ENCODE measurements at places on chromosomes 3 and 15. TPM values are rescaled to one million over a fixed set of nuclear protein-coding genes. Genes with fewer than 3 reads are reported as not detected.
A peak's percentile ranks its signal among the peaks of the same experiment; 100 is the strongest.

- DNase-seq = no peak
Measured at GRCh38 chr3:175837962-175838361, 978.8 kb downstream of the NAALADL2 start.

GRCh38 chr15:57947282-57947681, 118.2 kb downstream of the ALDH1A2 start:
- DNase-seq = no peak

GRCh38 chr15:98873441-98874218, 134.0 kb downstream of the PGPEP1L start:
- no peak for DNase-seq

GRCh38 chr3:40258064-40258463, 51.4 kb upstream of the EIF1B start:
- no peak for DNase-seq

DNA sequence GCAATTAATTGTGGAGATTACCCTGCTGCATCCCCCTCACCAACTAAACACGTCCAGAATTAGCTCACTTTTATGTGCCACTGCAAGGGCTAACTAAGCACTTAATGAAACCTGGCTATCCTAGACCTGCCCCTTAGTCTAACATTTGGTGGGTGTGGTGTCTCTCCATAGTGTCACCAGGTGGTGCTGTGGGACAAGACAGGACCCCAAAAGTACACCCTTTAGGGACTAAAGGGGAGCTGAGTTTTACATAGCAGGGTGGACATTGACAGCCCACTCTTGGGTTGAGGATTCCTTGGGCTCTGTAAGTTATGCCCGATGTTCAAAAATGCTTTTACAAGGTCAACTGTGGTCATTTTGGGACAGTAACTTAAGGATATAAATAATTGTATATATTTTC, 5.7 kb downstream of the DUT start:
- DNase-seq = no peak

DNA sequence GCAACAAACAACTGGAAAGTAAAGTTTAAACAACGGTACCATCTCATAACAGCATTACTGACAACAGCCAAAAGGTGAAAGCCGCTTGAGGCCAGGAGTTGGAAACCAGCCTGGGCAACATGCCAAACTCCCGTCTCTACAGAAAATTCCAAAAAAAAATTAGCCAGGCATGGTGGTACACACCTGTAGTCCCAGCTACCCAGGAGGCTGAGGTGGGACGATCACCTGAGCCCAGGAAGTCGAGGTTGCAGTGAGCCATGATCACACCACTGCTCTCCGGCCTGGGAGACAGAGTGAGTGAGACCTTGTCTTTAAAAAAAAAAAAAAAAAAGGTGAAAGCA, 4.4 kb downstream of the TNK2 start:
- DNase-seq = no peak

- no peak for DNase-seq
Measured at GRCh38 chr15:94041746-94042145, 189.6 kb upstream of the MCTP2 start.

- no peak for DNase-seq
Measured at GRCh38 chr3:20250786-20251185, 64.8 kb upstream of the SGO1 start.

DNA sequence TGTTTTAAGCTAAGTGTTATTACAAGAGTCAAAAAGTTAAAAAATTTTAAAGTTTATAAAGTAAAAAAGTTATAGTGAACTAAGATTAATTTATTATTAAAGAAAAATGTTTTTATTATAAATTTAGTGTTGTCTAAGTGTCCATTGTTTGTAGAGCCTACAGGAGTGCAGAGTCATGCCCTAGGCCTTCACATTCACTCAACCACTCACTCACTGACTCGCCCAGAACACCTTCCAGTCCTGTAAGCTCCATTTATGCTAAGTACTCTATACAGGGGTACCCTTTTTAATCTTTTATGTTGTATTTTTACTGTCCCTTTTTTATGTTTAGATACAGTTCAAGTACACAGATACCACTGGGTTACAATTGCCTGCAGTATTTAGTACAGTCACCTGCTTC, 37.2 kb downstream of the EEFSEC start:
- no peak for DNase-seq

DNA sequence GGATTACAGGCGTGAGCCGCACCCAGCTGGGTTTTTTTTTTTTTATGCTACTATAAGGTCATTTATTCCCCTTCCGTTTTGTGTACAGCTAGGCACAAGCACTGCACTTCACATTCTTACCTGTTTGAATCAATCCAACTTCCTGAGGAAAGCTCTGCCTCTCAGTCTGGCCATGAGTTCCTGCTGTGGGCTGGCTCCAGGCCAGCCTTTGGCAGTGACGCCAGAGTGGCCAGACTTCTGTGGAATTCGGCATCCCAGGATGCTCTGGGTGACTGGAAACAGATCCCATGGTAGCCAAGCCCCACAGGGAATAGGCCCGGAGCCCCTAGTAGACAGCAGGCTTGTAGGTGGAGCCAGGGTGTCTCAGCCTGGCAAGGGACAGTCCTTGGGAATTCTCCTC, 21.5 kb upstream of the TIMP4 start:
- DNase-seq = peak; percentile 76

DNA sequence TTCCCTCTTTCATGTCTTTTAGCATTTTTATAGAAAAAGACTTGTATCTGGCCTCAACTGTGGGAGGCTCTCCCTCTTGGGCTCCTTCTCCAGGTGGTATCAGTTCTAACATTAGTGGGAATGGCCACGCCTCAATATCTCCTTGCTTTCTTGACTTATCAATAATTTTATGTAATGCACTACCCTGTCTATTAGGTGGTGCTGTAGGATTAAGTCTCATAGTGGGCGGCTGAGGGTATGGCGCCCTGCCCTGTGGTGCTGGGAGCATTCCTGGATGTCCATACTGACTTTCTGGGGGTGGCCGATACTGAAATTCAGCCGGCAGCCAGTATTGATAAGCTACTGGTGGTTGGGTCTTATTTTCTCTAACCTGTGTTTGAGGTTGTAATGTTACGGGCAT, 8.7 kb upstream of the RPUSD3 start:
- no peak for DNase-seq

DNA sequence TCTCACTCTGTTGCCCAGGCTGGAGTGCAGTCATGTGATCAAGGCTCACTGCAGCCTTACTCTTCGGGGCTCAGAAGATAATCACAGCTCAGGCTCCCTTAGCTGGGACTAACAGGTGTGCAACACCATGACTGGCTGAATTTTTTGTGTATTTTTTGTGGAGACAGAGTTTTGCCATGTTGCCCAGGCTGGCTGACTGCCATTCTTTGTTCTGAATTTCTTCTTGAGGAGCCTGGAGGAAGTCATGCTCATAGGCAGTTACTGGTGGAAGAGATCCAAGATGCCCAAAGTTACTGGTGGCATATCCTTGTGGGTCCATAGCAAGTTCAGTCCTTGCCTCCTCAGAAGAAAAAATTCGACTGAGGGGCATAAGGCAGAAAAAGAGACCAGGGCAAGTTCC, 16.6 kb upstream of the UBP1 start:
- DNase-seq = no peak

DNA sequence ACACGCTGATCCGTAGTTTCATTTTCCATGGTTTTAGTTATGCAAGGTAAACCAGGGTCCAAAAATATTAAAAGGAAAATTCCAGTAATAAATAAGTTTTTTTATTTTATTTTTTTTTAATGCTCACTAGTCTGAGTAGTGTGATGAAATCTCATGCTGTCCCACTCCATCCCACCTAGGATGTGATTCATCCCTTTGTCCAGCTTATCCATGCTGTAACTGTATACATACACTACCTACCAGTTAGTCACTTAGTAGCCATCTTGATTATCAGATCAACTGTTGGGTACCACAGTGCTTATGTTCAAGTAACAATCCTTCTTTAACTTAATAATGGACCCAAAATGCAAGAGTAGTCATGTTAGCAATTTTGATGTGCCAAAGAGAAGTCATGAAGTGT, 75.2 kb downstream of the ESYT3 start:
- no peak for DNase-seq

GRCh38 chr3:73213896-73214295, 152.4 kb downstream of the EBLN2 start:
- no peak for DNase-seq

DNA sequence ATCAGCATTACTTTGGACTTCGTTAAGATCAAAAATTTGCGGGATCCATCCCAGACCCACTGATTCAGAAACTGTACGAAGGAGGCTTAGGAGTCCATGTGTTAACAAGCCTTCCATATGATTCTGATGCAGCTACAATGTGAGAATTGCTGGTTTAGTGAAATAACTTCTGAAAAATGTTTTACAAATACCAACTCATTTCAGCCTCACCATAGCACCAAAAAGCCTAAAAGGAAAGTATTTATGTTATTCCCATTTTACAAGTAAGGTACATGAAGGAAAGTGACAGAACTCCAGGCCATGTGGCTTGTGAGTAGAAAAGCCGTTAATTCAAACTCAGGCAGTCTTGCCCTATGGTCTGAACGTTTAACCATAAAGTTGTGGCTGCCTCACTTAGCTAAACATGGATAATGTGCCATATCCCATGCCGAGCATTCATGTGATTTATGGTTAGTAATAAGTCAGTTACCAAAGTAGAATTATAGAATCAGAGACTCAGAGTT, 1.5 kb upstream of the IGSF10 start:
- no peak for DNase-seq

DNA sequence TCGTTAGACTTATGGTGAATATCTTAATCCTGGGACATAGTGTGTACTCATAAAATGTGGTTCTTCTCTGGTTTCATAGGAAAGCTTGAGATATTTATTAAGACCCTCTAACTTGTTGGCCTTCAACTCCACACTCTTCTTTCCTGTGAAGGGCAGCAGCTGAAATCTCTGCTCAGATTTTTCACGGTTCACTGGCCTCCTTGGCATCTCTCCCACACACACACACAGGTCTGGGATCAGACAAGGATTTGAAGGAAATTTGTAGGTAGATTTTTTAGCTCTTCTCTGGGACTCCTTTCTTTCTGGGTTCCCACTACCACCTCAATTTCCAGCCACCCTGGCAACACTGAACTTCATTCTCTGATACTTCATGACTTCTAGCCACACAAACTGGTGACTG, 70.2 kb downstream of the MYRIP start:
- no peak for DNase-seq

DNA sequence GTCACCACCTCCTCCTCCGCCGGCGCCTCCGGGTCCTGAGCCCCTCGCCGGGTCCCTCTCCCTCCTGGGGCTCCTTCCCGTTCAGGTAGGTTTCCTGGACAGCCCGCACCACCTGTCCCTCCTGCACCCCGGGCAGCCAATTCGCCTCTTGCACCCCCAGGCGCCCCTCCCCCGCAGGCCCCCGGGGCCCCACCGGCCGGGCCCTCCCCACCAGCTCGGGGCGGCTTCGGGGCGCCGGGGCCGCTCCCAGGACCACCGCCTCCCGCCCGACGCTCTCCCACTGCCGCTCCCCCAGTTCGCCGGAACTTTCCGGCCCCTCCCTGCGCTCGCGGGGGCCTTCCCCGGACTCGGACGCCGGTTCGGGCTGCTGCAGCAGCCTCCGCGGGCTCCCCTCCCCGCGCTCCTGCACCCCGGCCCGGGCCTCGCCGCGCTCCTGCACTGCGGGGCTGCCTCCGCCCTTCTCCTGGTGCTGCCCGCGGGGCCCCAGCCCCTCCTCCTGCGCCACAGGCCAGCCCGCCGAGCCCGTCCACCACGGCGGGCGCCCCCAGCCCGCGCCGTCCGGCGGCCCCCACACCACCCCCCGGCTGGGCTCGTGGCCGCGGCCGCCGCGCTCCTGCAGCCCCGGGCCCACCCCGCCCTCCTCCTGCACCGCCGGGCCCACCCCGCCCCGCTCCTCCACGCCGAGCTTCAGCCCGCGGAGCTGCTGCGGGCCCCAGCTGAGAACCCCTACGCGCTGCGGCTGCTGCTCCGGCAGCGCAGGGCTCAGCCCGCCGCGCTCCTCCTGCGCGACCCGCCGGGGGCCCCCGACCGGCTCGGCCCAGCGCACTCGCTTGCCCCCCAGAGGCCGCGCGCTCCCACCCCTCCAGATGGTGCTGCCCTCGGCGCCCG, 587 bp upstream of the TNK2 start:
- peak; percentile 43 for DNase-seq

- no peak for DNase-seq
Measured at GRCh38 chr15:80850941-80851451, 71.8 kb downstream of the CEMIP start.

- DNase-seq = no peak
Measured at GRCh38 chr3:137760341-137761098, 3.6 kb upstream of the SOX14 start.

DNA sequence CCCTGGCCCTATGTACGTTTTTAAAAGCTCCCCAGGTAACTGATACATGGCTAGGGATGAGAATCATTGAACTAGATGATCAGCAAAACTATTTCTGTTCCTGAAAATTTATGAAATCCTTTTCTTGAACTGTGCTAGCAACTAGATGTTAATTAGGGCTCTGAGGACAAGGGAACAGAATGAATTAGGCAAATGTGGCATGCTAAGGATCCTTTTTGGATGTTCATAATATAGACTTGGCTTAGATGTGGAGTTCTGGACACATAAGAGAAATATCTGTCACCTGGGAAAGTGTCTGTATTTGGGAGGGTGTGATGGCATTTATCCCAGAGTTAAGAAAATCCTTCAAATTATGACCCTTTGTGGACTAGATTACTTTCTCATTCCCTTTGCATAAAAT, 71.2 kb downstream of the RSRC1 start:
- DNase-seq = no peak

DNA sequence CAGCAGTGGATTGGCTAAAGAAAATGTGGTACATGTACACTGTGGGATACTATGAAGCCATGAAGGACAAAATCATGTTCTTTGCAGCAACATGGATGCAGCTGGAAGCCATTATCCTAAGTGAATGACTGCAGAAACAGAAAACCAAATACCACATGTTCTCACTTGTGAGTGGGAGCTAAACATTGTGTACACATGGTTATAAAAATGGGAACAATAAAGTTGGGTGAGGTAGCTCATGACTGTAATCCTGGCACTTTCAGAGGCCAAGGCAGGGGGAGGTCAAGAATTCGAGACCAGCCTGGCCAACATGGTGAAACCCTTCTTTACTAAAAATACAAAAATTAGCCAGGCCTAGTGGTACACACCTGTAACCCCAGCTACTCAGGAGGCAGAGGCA, 3.6 kb upstream of the OR4F6 start:
- DNase-seq = no peak

NEO1 gene
- 6.6 TPM for polyA plus RNA-seq

GPR15 gene
- not detected for polyA plus RNA-seq

THRB gene
- polyA plus RNA-seq = 11.1 TPM

SLCO2A1 gene
- 13.9 TPM for polyA plus RNA-seq

ROPN1 gene
- 0.28 TPM for polyA plus RNA-seq

SLC26A6 gene
- polyA plus RNA-seq = 10.0 TPM

DNASE1L3 gene
- polyA plus RNA-seq = 1.3 TPM

UNC45A gene
- 20.0 TPM for polyA plus RNA-seq

IL17RB gene
- polyA plus RNA-seq = 0.80 TPM

TMOD2 gene
- 3.0 TPM for polyA plus RNA-seq

SEMA6D gene
- 3.1 TPM for polyA plus RNA-seq

AMT gene
- 3.5 TPM for polyA plus RNA-seq

CSPG4 gene
- polyA plus RNA-seq = 13.9 TPM

CYP1A2 gene
- not detected for polyA plus RNA-seq

Data from heart left ventricle (tissue), 16 donors.